ENCODE measurements at places on chromosomes 1 and 21.

DNA sequence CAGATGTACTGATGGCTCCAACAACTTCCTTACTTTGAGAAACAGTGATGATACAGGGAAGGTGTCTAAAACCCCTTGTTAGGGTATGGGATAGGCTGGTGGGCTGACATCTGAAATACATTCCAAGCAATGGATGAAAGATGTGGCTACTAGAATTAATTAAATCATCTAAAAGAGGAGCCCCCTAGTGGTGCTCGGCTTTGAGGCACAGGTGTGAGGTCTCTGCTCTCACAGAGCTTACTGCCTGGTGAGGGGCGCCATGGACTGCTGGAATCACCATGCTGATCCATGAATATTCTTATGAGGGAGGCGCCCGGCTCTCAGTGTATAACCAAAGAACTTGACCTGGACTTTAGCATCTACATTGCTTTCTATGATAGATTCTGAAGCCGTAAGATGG is 48.5 kb downstream of the GNG4 start:
- DNase-seq: no peak

DNA sequence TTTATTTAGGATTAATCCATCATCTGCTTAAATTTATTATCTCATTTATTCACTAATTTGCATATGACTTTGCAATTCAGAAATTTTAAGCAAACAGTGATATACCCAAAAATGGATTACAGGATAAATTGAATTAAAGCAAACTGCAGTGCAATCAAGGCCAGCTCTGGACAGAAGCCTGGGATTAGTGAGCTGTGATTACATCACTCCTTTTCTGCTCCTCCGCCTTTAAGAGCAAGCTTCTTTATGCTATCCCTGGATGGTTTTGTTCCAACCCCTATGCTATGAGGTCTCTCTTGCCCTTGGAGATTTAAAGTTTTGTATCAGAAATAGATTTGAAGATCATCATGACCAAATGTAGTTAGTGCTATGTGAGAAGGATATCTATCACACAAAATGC is 32.6 kb downstream of the GPR52 start:
- no peak for DNase-seq

DNA sequence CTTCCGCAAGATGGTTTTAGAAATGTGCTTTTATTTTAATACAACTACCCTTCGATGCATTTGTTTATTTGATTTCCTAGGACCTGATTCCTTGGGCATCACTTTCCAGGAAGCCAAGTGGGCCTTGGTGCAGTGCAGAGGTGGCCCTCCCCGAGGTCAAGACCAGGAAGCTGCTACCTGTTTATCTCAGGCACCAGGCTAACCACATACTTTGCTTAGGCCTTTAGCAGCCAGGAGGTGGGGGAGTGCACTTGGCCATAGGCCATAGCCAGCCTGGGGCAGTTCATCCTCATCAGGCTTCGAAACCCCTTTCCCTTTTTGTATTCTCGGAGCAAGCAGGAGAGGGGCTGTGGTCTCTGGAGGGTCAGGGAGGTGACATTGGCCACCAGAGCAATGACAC is 45.4 kb downstream of the SMYD2 start:
- no peak for DNase-seq

GRCh38 chr1:227898502-227899140 is 49.1 kb downstream of the WNT9A start:
- DNase-seq: no peak

DNA sequence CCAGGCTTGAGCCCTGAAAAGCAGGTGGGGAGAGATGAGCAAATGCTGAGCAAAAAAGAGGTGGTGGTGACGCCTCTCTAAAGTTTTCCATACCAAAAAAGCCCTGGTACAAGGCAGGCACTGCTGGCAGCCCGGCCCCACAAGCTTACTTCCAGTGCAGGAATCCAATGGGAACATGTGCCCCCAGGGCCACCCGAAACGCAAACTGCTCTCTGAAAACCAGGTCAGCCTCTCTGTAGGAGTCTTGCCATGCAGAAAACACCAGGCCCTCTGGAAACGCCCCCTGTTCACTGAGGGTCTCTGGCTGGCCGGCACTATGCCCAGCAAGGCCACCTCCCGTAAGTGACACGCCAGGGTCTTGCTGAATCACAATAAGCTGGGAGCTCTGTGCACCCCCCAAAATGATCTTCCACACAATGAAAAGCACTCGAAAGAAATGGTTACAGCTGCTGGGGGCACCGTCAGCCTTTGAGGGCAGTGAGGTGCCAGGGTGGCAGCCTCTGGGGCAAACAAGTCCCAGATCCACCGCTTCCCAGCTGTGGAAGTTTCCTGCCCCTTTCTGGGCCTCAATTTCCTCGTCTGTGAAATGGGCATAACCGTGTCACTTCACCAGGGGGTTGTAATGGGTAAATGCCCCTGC is 170.5 kb downstream of the TOMM20 start:
- DNase-seq: no peak

DNA sequence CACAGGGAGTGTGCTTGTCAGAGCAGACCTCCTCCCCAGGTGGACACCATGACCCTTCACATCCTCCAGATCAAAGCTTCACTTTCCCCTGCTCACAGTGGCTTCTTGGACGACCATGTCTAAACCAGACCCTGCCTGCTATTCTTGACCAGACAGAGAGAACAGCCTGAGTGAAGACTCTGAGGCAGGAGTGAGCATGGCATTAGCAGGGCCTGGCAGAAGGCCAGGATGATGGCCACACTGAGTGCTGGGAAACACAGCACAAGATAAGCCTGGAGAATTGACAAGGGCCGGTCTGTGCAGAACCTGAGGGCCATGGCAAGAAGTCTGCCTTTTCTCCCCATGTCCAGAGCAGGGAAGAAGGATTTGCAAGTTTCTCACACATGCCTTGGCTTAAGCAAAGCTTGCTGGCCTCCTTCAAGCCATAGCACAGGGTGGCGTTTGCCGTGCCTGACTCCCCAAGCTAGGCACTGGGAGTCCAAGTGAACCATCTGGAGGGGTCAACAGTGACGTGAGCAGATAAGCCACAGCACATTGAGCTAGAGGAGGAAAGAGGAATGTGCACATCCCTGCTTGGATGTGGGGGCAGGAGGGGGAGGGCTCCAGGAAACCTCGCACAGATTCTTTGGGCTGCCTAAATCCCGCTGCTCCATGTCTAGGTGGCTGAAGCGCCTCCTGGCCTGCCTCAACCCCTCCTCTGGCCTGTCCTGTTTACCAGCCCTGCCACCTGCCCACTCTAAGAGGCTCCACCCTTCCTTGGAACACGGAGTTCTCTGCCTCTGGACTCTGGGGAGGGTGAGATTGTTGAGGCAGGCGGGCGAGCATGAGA is 87.1 kb downstream of the CD58 start:
- no peak for DNase-seq
